Activated naive CD8-positive, alpha-beta T cell treated with anti-CD3 and anti-CD28 coated beads, Interleukin-2, amount 10 ng/mL, durations not matched to agents 7 days and 5 days (primary cell): ENCODE measurements at places on chromosomes 11 and 22.

DNA sequence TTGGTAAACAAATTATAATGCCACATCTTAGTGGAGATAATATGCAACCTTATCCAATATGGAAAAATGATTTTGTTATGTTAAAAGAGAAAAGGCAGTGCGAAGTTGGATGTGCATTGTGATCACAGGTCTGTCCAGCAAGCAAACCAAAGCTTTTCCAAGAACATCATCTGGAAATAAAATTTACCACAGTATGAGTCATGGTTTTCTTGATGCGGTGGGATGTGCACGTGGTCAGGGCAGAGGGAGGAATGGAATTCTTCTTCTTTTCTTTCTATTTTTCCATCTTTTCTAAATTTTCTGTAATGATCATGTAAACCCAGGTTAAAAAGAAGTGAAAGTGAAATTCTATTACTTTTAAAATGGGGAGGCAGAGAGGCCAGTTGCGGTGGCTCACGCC is 169.8 kb downstream of the C11orf91 start:
- no peak overlapping the region for H3K27ac ChIP-seq
- DNase-seq = no peak
- H3K4me3 ChIP-seq = no peak overlapping the region
- no peaks in the 10 kb centered on the region for H3K4me1 ChIP-seq
- no peaks in the 10 kb centered on the region for H3K36me3 ChIP-seq

DNA sequence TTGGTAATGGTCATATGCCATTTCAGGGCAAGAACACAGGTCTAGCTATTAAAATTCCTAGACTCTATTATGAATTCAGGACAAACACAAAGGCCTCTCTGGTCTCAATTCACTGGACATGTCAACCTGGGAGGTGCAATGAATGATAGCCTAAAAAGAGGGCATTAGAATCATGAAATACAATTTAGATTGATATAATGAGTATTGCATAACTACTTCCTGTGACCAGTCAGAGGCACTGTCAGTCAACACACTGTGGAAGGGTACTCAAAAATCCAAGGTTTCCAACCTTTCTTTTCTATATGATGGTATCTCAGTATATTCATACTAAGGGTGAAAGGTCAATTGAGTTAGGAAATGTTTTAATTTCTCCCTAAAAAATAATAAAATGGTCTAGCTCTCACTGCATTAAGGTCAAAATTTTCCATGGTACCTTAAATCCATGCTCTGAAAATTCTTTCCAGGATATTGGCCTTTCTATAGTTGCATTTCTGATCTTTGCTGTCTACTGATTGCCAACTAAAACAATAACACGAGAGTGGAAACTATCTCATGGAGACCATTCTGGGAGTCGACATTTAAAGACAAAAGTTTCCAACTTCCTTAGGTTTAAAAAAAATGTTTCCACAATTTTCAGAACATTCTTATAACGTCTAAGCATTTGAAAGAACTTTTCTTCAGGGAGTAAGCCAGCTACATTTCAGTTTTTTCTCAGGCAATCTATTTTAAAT is 81.7 kb upstream of the APOA1 start:
- DNase-seq = no peak
- no peak overlapping the region for H3K4me3 ChIP-seq
- peaks cover 4% of the 10 kb centered on the region for H3K36me3 ChIP-seq

GRCh38 chr11:90590286-90590685 is 367.4 kb upstream of the CHORDC1 start:
- H3K27me3 ChIP-seq = no peaks in the 10 kb centered on the region
- no peaks in the 10 kb centered on the region for H3K36me3 ChIP-seq
- H3K27ac ChIP-seq = no peak overlapping the region
- H3K4me1 ChIP-seq = no peaks in the 10 kb centered on the region

- H3K4me3 ChIP-seq = no peak overlapping the region
- no peaks in the 10 kb centered on the region for H3K4me1 ChIP-seq
- peaks cover 36% of the 10 kb centered on the region for H3K27me3 ChIP-seq
- no peak overlapping the region for H3K27ac ChIP-seq
- peaks cover 2% of the 10 kb centered on the region for H3K36me3 ChIP-seq
- no peak for DNase-seq
These were observed 9.4 kb downstream of the A4GALT start for GRCh38 chr22:42711281-42711731.

DNA sequence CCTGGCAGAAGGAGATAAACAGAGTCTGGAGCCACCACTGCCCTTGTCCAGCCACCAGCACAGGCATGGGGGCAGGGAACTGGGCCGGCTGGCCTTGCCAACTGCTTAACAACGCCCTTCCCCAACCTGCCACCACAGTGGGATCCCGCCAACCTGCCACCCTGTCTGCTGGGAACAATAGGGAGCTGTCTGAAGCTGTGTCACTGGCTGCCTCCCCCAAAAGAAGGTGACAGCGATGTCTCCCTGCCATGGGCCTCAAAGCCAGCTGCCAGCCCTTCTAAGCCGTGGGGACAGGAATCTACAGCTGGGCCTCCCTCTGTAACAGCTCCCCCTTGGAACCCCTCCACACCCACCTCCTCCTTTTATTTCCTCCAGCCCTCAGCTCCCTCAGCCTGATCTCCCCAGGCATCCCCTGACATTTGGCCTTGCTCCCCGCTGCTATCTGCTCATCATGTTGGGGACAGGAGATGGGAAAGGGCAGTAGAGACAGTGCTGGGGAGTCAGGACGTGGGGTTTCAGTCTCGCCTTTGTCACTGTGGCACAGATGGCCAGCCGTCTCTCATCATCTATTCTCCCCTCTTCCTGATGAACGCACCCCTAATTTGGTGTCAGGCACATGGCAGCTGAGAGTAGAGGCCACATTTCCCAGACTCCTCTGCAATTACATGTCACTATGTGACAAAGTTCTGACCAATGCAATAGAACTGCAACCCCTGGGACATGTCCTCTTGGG is 51.3 kb upstream of the PRDM11 start:
- no peaks in the 10 kb centered on the region for H3K36me3 ChIP-seq
- H3K4me1 ChIP-seq = peaks cover 17% of the 10 kb centered on the region
- no peak for DNase-seq
- no peak overlapping the region for H3K27ac ChIP-seq
- H3K27me3 ChIP-seq = peaks cover 14% of the 10 kb centered on the region
- H3K4me3 ChIP-seq = no peak overlapping the region

- peaks cover 15% of the 10 kb centered on the region for H3K27me3 ChIP-seq
- H3K36me3 ChIP-seq = no peaks in the 10 kb centered on the region
- H3K27ac ChIP-seq = no peak overlapping the region
- no peaks in the 10 kb centered on the region for H3K4me1 ChIP-seq
- no peak for DNase-seq
- H3K4me3 ChIP-seq = no peak overlapping the region
These were observed 5.7 kb upstream of the MUC5B start for GRCh38 chr11:1217151-1217550.

- H3K4me1 ChIP-seq = peaks cover 5% of the 10 kb centered on the region
- H3K4me3 ChIP-seq = no peak overlapping the region
- peaks cover 30% of the 10 kb centered on the region for H3K27me3 ChIP-seq
- no peak overlapping the region for H3K27ac ChIP-seq
- DNase-seq = peak; percentile 84
These were observed 51.5 kb upstream of the LRRC32 start for GRCh38 chr11:76721755-76722677.

- H3K27me3 ChIP-seq = no peaks in the 10 kb centered on the region
- H3K36me3 ChIP-seq = peaks cover 22% of the 10 kb centered on the region
- no peak for DNase-seq
- H3K27ac ChIP-seq = no peak overlapping the region
These were observed 31.5 kb upstream of the PDE2A start for GRCh38 chr11:72705442-72706365.

- peak overlapping the region; percentile 98 for H3K4me3 ChIP-seq
- H3K4me1 ChIP-seq = peaks cover 35% of the 10 kb centered on the region
- DNase-seq = no peak
- peaks cover 22% of the 10 kb centered on the region for H3K36me3 ChIP-seq
- H3K27ac ChIP-seq = peak overlapping the region; percentile 38
These were observed 2.4 kb downstream of the GNB1L start for GRCh38 chr22:19852177-19852781.

GRCh38 chr11:33907421-33907820 is 15.5 kb upstream of the LMO2 start:
- peaks cover 10% of the 10 kb centered on the region for H3K4me1 ChIP-seq
- peak overlapping the region; percentile 29 for H3K4me3 ChIP-seq
- H3K27ac ChIP-seq = no peak overlapping the region
- peaks cover 42% of the 10 kb centered on the region for H3K27me3 ChIP-seq

GRCh38 chr11:126601550-126602215 is 246.2 kb downstream of the ST3GAL4 start:
- H3K4me3 ChIP-seq = no peak overlapping the region
- H3K36me3 ChIP-seq = no peaks in the 10 kb centered on the region
- no peaks in the 10 kb centered on the region for H3K4me1 ChIP-seq
- DNase-seq = no peak
- H3K27me3 ChIP-seq = peaks cover 15% of the 10 kb centered on the region
- no peak overlapping the region for H3K27ac ChIP-seq

GRCh38 chr22:39215426-39216142 is 29.2 kb downstream of the PDGFB start:
- no peak overlapping the region for H3K4me3 ChIP-seq
- peaks cover 38% of the 10 kb centered on the region for H3K27me3 ChIP-seq
- H3K36me3 ChIP-seq = no peaks in the 10 kb centered on the region
- DNase-seq = peak; percentile 26
- H3K27ac ChIP-seq = no peak overlapping the region

DNA sequence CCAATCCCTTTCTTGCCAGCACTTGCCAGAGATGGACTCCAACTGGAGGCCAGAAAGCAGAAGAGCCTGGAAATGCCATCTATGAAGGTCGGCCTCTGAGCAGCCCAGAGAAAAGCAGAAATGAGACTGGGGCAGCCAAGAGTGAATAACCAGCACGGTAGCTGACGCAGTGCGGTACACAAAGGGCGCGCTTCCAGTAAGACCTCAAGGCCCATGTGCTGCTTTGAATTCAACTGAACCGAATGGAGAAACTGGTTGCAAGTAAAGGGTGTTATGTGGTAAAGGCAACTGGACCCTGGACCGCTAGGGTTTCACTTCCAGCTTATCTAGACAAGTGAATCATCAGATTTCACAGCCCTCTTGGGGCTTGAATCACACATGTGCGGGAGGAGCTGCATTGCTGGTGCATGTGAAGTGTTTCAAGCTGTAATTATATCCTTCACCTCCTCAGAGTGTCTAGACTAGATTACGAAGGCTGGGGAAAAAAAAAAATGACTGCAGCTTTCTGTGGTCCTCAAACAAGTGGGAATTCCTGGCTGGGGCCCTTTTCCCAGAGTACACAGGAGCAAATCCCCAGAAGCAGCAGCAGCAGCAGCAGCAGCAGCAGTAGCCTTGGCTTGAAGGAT is 128.9 kb downstream of the CCDC34 start:
- no peak overlapping the region for H3K4me3 ChIP-seq
- no peaks in the 10 kb centered on the region for H3K36me3 ChIP-seq
- no peaks in the 10 kb centered on the region for H3K4me1 ChIP-seq
- no peak for DNase-seq
- no peaks in the 10 kb centered on the region for H3K27me3 ChIP-seq
- no peak overlapping the region for H3K27ac ChIP-seq

DNA sequence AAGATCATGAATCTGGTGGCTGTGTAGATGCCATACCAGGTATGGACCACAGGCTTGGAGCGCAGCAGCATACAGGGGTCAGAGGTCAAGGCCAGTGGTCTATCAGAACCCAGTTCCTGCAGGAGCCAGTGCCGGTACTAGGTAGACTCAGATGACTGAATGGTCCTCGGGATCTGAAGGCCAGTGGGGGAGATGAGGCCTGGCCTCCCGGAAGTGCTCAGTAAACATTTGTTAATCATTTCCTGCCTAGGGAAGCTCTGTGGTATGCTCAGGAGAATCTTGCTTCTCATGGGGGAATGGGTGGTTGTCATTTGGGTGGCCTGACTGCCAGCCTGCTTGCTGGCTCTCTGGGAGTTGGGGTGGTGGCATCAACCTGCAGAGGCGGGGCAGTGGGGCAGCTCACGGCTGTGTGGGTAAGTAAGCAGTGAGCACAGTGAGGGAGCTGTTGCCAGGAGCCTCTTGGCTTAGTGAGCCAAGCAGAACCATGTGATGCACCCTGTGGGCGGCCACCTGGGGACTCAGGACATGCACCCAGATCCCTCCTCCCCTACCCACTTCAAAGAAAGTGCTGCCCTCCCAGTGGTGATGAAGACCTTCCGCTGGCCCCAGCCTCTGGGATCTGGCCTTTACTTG is 33.0 kb downstream of the PTPRJ start:
- H3K36me3 ChIP-seq = peaks cover 20% of the 10 kb centered on the region
- peak overlapping the region; percentile 96 for H3K27ac ChIP-seq

GRCh38 chr11:94546162-94546470 is 2.4 kb downstream of the FUT4 start:
- H3K36me3 ChIP-seq = peaks cover 13% of the 10 kb centered on the region
- no peak for DNase-seq
- H3K4me1 ChIP-seq = peaks cover 26% of the 10 kb centered on the region
- no peaks in the 10 kb centered on the region for H3K27me3 ChIP-seq

DNA sequence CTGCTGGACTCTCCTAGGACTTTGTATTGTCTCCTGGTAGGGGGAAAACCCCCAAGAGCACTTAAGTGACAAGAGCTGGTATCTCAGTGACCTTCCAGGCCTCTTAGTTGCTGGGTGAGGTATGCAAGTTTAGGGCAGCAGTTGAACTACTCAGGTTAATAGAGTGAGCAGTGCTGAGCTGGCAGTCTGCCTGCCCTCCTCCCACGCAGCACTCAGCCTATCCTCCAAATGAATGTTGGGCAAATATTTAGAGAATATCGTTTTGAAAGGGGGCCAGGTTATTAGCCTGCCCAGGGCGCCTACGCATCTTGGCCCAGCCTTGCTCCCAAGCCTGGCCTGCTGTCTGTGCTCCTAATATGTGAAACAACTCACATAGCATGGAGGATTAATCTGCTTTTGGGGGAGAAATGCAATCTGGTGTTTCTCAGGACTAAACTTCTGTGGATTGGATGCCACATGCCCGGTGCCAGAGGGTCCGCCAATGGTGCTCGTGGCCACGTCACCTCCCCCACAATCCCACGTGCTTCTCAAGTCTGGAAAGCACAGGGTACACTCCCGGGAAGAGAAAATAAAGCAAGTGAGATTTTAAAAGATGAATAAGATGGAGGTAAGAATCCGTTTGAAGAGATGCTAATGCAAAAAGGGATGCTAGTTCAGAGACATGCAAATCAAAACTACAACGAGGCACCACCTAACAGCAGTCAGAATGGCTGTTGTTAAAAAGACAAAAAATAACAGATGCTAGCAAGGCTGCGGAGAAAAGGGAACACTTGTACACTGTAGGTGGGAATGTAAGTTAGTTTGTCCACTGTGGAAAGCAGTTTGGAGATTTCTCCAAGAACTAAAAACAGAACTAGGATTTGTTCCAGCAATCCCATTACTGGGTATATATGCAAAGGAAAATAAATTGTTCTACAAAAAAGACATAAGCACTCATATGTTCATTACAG is 67.7 kb downstream of the SPON1 start:
- H3K4me3 ChIP-seq = no peak overlapping the region
- H3K27me3 ChIP-seq = peaks cover 7% of the 10 kb centered on the region
- no peak for DNase-seq
- no peak overlapping the region for H3K27ac ChIP-seq

GRCh38 chr11:46208803-46209202 is 68.7 kb upstream of the CREB3L1 start:
- H3K27me3 ChIP-seq = peaks cover 10% of the 10 kb centered on the region
- DNase-seq = no peak
- peaks cover 11% of the 10 kb centered on the region for H3K4me1 ChIP-seq
- H3K4me3 ChIP-seq = no peak overlapping the region

- H3K4me1 ChIP-seq = peaks cover 53% of the 10 kb centered on the region
- H3K36me3 ChIP-seq = peaks cover 28% of the 10 kb centered on the region
- H3K27ac ChIP-seq = peak within 1 kb of the TSS; percentile 93
- H3K27me3 ChIP-seq = no peaks in the 10 kb centered on the region
- peak within 1 kb of the TSS; percentile 86 for H3K4me3 ChIP-seq
These were observed at the start of gene HTATIP2 for GRCh38 chr11:20363500-20364340. HTATIP2 (plus strand) TSS chr11:20363714; CDS start chr11:20364238, 524 bp downstream.

- H3K4me1 ChIP-seq = no peaks in the 10 kb centered on the region
- peaks cover 3% of the 10 kb centered on the region for H3K27me3 ChIP-seq
- no peak for DNase-seq
- H3K4me3 ChIP-seq = no peak overlapping the region
- H3K27ac ChIP-seq = no peak overlapping the region
- no peaks in the 10 kb centered on the region for H3K36me3 ChIP-seq
These were observed 944 bp downstream of the C11orf86 start for GRCh38 chr11:66976028-66976467.
